Vagina (tissue), 2 donors: ENCODE measurements at places on chromosomes 3 and 15.

DNA sequence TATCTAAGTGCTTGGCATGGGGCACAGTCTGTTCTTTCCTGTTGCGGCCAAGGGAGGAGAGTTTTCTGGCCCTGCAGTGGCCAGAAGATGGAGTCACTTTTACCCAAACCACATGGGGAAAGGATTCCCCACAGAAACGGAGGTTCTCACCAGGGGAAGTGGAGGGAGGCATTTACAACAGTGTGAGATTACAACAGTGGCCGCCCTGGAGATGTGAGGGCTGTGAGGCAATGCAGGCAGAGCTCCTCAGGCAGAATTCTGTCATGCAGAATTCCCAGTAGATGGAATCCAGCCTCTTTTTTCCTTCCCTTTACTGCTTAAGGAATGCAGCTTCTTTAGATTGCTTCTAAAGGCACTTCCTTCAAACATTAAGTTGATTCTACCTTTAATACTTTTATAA is 83.1 kb downstream of the CACNA1D start:
- no peaks in the 10 kb centered on the region for H3K27me3 ChIP-seq
- no peak for DNase-seq
- no peak overlapping the region for H3K27ac ChIP-seq
- H3K36me3 ChIP-seq = no peaks in the 10 kb centered on the region

DNA sequence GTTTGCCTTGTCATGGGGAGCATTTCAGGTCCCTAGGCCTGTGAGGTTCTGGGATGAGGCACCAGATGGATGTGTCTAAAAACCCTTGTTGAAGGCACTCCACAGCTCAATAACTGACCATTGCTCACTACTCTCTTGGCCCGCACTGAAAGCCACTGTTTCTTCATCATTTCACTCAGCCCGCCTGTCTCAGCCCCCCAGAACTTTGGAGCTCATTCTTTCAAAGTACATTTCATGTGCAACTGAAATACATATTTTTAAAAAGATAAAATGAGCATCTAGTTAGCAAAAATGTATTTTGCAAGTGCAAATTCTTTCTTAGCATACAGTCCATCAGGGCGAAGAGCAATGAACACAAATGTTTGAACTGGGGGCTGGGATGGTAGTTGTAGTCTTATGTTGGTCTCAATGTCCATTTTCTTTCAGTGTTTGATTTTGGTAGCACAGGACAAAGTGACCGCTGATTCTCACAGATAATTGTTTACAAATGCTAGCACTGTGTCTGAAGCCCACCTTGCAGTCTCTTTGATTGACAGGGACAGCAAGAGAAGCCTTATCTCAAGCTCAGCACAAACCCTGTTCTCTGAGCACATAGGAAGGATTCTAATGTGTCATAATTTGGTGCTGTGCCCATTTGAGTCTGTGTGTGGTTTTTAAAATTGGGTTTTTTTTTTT is 19.6 kb downstream of the HEMK1 start:
- H3K36me3 ChIP-seq = no peaks in the 10 kb centered on the region
- H3K27ac ChIP-seq = no peak overlapping the region
- H3K4me3 ChIP-seq = no peak overlapping the region
- peaks cover 22% of the 10 kb centered on the region for H3K4me1 ChIP-seq
- H3K27me3 ChIP-seq = no peaks in the 10 kb centered on the region
- DNase-seq = no peak

GRCh38 chr3:12190832-12191231 is 32.1 kb upstream of the TIMP4 start:
- no peaks in the 10 kb centered on the region for H3K36me3 ChIP-seq
- H3K27ac ChIP-seq = no peak overlapping the region
- peaks cover 55% of the 10 kb centered on the region for H3K4me1 ChIP-seq
- DNase-seq = peak; percentile 54

- no peak overlapping the region for H3K27ac ChIP-seq
- no peaks in the 10 kb centered on the region for H3K4me1 ChIP-seq
- DNase-seq = no peak
- H3K27me3 ChIP-seq = no peaks in the 10 kb centered on the region
- no peak overlapping the region for H3K4me3 ChIP-seq
Observed at GRCh38 chr3:35404571-35404970, 234.8 kb upstream of the ARPP21 start.

DNA sequence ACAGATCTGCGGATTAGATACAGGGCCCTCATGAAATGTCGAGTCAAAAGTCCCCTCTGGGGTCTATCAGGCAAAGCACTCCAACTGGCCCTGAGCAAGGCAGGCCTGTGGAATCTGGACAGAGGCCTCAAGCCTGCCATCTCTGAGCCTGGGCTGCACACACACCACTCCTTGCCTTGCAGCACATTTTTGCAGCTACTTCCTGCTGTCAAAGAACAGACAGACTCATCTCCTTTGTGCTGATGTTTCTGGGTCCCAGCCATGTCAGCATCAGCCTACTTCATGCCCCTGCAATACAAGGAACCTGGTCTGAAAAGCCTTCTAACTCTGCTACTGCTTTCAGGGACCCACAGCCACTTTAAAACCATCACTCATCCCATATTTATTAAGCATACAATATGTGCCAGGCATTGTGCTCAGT is 60.6 kb upstream of the IL12A start:
- H3K27ac ChIP-seq = no peak overlapping the region
- H3K36me3 ChIP-seq = no peaks in the 10 kb centered on the region
- no peaks in the 10 kb centered on the region for H3K27me3 ChIP-seq
- no peak overlapping the region for H3K4me3 ChIP-seq
- peak; percentile 74 for DNase-seq

DNA sequence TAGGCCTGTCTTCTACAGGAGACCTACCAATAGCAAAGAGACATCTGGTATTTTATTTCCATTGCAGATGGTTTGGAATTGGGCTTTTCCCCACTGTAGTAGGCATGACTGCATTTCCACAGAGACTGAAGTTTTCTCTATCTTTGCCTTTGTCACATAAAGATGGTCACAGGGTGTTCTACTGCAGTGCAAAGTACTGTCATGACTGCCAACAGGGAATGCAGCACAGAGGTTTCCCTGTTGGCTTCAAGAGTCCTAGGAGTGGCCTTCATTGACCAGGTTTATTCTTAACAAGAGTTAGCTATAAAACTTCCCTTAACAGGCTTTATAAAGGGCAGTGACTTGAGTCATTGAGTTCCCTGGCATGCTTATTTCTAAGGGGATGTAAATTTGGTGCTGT is 36.8 kb upstream of the TM4SF4 start:
- H3K4me3 ChIP-seq = no peak overlapping the region
- no peaks in the 10 kb centered on the region for H3K36me3 ChIP-seq
- DNase-seq = no peak
- no peak overlapping the region for H3K27ac ChIP-seq

GRCh38 chr15:89385596-89386331 is 51.1 kb upstream of the POLG start:
- H3K36me3 ChIP-seq = no peaks in the 10 kb centered on the region
- no peaks in the 10 kb centered on the region for H3K27me3 ChIP-seq
- no peak for DNase-seq
- H3K4me3 ChIP-seq = no peak overlapping the region
- H3K4me1 ChIP-seq = no peaks in the 10 kb centered on the region
- no peak overlapping the region for H3K27ac ChIP-seq

DNA sequence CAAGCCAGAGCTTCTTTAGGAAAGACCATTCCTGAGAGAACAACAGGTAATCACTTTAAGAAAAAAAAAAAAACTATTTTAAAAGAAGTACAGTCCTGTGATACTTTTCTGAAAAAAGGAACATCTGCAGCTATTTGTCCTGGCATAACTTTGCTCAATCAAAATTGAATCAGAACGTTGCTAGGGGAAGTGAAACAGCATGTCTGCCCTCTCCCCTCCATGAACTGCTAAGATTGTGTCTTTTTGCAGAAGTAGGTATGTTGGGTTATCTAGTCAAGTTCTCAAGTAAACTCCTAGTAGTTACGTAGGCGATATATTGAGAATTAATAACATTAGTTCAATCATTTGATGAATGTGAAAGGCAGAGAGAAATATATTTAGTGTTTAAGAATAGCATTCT is 1013.3 kb downstream of the TUSC7 start:
- H3K27me3 ChIP-seq = no peaks in the 10 kb centered on the region
- H3K4me1 ChIP-seq = no peaks in the 10 kb centered on the region

GRCh38 chr3:23915537-23916108 is 1.2 kb downstream of the NKIRAS1 start:
- H3K4me1 ChIP-seq = peaks cover 47% of the 10 kb centered on the region
- no peak for DNase-seq
- H3K27ac ChIP-seq = no peak overlapping the region
- no peaks in the 10 kb centered on the region for H3K27me3 ChIP-seq

DNA sequence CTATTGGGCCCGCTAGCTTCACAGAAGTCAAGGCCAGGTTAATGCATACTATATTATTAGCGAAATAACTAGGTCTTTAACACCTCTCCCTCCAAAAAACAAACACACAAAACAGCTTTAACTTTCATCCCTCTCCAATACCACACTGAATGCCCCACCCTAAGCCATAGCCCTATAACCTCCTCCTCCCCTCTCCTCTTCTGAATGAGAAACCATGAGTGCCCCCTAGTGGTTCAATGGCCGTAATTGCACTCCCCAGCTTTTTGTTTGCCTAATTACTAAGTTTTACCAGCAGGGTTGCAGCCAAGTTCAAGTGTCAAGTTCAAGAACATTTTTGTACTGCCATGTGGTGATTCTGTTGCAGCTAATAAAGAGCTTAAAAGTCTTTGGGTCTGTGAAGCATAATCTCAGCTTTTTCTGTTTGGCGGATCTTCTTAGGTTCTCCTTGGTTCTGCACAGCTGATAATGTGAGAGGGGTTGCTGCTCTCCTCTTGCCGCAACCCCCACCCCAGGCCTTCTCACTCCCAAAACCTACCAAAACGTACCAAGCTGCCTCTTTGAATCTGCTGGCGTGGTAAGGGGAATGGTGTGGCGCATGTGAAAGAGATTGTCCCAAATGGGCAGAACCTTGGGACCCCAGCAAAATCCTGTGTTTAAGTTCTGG is 57.9 kb downstream of the RPL22L1 start:
- no peaks in the 10 kb centered on the region for H3K36me3 ChIP-seq
- no peak for DNase-seq
- H3K27me3 ChIP-seq = no peaks in the 10 kb centered on the region

- no peaks in the 10 kb centered on the region for H3K36me3 ChIP-seq
- no peak overlapping the region for H3K4me3 ChIP-seq
Observed at GRCh38 chr3:33152363-33153360, 38.8 kb downstream of the CRTAP start.

DNA sequence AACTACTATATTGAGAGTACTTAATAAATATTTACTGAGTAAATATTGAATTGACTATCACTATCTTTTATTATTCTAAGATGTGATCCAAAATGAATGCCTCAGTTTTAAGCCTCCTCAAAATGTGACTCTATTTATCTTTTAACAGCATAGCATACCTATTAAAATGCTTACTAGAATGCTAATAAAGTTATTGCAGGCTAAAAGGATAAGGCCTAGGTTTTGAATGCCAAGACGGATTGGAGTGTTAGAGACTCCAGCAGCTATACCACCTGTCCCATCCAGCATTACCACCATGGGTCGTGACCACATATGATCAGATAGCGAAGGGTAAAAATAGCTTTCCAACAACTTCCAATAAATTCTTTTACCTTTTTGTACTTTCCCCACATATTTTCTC is 64.7 kb upstream of the MYRIP start:
- no peak for DNase-seq
- H3K27ac ChIP-seq = no peak overlapping the region

- H3K4me1 ChIP-seq = peaks cover 25% of the 10 kb centered on the region
- H3K27ac ChIP-seq = no peak overlapping the region
- no peak for DNase-seq
- H3K4me3 ChIP-seq = no peak overlapping the region
- H3K36me3 ChIP-seq = no peaks in the 10 kb centered on the region
- no peaks in the 10 kb centered on the region for H3K27me3 ChIP-seq
Observed at GRCh38 chr15:57198654-57199291, 177.5 kb upstream of the CGNL1 start.

- H3K27me3 ChIP-seq = no peaks in the 10 kb centered on the region
- H3K27ac ChIP-seq = peak overlapping the region; percentile 40
- no peaks in the 10 kb centered on the region for H3K36me3 ChIP-seq
- no peak overlapping the region for H3K4me3 ChIP-seq
Observed at GRCh38 chr3:177764377-177764912, 567.2 kb upstream of the TBL1XR1 start.

- no peaks in the 10 kb centered on the region for H3K27me3 ChIP-seq
- no peaks in the 10 kb centered on the region for H3K36me3 ChIP-seq
- no peak overlapping the region for H3K4me3 ChIP-seq
- H3K27ac ChIP-seq = no peak overlapping the region
Observed at GRCh38 chr3:105844704-105845103, 24.1 kb downstream of the CBLB start.

- no peak for DNase-seq
- H3K4me3 ChIP-seq = no peak overlapping the region
- H3K27me3 ChIP-seq = no peaks in the 10 kb centered on the region
- no peak overlapping the region for H3K27ac ChIP-seq
- H3K4me1 ChIP-seq = no peaks in the 10 kb centered on the region
Observed at GRCh38 chr15:95733931-95734330, 596.6 kb upstream of the NR2F2 start.

- no peak overlapping the region for H3K4me3 ChIP-seq
- no peaks in the 10 kb centered on the region for H3K27me3 ChIP-seq
- DNase-seq = no peak
- no peak overlapping the region for H3K27ac ChIP-seq
Observed at GRCh38 chr15:51443282-51443914, 101.9 kb downstream of the GLDN start.

- no peaks in the 10 kb centered on the region for H3K4me1 ChIP-seq
- H3K4me3 ChIP-seq = no peak overlapping the region
- H3K27me3 ChIP-seq = no peaks in the 10 kb centered on the region
- no peaks in the 10 kb centered on the region for H3K36me3 ChIP-seq
Observed at GRCh38 chr3:76726034-76726433, 313.9 kb upstream of the ROBO2 start.

- no peak overlapping the region for H3K27ac ChIP-seq
- no peaks in the 10 kb centered on the region for H3K4me1 ChIP-seq
- H3K27me3 ChIP-seq = no peaks in the 10 kb centered on the region
Observed at GRCh38 chr15:47326410-47327333, 390.6 kb upstream of the SEMA6D start.

DNA sequence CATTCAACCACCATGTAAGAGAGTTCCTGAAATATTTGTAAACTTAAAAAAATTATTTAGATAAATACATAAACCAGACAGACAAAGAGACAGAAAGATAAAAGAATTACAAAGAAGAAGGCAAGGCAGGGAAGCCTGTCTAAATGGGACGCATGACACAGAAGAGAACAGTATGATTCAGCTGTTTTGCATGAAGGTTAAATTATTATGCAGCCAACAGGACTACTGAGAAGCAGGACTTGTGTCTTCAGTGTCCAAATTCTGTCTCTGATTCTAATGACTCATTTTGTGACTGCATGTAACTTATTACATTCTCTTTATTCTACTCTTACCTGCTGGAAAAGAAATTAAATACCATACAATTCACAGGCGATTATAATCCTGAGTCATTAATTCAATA is 340.4 kb upstream of the KCNMB2 start:
- DNase-seq = no peak
- H3K27me3 ChIP-seq = no peaks in the 10 kb centered on the region
- H3K27ac ChIP-seq = no peak overlapping the region

DNA sequence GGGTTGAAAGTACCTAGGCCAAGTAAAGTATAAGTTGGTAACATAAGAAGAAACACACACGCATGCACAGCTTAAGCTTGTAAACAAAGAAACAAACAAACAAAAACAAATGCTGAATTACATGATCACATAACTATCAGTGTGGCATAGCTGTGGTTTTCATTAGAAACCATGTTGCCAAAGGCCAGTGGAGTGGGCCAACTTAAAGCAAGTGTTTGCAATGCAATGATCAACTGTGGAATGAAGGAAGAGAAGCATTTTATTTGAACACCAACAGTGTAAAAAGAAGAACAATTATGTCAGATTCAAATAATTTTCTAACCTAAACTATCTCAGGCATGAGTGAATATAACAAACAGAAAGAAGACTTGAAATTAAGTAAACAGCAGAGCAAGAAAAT is 199.4 kb upstream of the STRIT1 start:
- no peak overlapping the region for H3K4me3 ChIP-seq
- H3K36me3 ChIP-seq = no peaks in the 10 kb centered on the region
- H3K27me3 ChIP-seq = no peaks in the 10 kb centered on the region
- no peaks in the 10 kb centered on the region for H3K4me1 ChIP-seq
- DNase-seq = no peak
